Left ventricle myocardium superior (tissue), 1 donor: ENCODE measurements at places on chromosomes 16 and 17. TPM values are rescaled to one million over a fixed set of nuclear protein-coding genes. Genes with fewer than 3 reads are reported as not detected.

DNA sequence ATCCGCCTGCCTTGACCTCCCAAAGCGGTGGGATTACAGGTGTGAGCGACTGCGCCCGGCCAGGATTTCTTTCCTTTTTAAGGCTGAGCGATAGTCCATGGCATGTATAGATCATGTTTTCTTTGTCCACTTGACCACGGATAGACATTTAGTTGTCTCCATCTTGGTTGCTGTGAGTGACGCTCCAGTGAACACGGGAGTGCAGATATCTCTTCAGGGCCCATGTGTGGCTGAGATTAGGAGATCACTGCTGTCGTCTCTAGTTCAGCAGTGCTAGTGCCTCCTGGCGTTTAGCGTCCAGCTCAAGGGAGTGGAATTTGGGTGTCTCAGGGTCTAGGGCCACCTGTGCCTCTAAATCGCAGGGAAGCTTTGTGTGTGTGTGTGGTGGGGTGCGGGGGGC is 41.5 kb downstream of the ABCC1 start:
- no peak for DNase-seq

ZACN gene
- not detected for total RNA-seq

- DNase-seq = no peak
Observed at GRCh38 chr16:87160701-87161337, 156.4 kb downstream of the C16orf95 start.

PRDM7 gene
- not detected for total RNA-seq

- no peak for DNase-seq
Observed at GRCh38 chr16:65064131-65064530, 57.7 kb downstream of the CDH11 start.

TLCD2 gene
- 1.7 TPM for total RNA-seq

DNA sequence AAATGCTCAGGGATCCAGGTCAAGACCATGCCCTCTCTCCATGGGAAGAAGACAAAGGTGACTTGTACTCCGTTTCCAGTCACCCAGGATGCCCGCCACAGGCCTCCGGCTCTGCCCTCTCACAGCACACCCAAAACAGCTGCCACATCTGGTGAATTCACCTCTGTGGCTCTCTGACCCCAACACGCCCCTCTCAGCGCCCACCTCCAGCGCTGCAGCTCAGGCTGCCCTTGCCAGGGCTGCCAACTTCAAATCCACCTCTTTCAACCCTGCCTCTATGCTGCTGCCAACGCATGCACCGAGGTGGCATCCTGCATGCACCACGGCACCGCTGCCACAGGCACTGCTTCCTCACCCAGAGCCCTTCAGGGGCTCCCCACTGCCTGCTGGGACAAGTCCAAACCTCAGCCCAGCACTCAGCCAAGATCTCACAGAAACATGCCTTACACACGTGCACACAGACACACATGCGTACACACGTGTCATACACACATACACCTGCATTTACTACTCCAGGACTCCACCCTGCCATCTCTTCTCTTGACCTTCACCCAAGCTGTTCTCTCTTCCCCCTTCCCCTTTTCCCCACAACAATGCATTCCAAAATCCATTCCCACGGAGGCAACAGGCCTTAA is 7.5 kb downstream of the HID1 start:
- DNase-seq = no peak

GRCh38 chr17:5825717-5826330 is 241.5 kb upstream of the NLRP1 start:
- DNase-seq = no peak

SLFN14 gene
- total RNA-seq = not detected

GRCh38 chr17:1059131-1059795 is 62.3 kb downstream of the TIMM22 start:
- peak; percentile 25 for DNase-seq

DNA sequence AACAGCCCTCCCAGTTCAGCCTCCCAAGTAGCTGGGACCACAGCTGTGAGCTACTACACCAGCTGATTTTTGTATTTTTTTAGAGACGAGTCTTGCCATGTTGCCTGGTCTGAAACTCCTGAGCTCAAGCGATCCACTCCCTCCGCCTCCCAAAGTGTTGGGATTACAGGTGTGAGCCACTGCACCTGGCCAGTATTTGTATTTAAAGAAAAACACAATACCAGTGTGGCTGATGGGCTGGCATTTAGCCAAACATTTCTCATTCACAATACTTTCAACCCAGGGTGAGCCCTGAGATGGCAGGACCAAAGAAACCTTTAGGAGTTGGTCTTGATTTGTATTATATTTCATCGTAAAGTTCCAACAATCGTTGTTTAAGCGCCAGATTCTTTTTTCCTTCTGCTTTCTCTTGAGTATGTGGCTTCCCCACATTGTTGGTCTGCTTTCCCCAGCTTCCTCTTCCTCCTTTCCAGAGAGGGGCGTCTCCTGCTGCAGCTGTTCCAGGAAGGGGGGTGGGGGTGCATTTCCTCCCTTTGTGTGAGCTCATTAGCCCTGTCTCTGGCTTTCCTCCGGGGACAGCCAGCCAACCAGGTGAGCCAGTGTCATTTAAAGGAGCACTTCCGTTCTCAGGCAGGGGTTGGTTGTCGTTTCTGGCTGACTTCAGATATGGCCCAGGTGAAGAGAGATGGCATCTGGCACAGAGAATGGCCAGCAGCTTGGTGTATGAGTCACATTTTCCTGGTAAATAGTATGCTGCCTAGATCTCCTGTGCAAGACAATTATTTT is 79.9 kb downstream of the GPRC5B start:
- peak; percentile 65 for DNase-seq

STH gene
- not detected for total RNA-seq

DNA sequence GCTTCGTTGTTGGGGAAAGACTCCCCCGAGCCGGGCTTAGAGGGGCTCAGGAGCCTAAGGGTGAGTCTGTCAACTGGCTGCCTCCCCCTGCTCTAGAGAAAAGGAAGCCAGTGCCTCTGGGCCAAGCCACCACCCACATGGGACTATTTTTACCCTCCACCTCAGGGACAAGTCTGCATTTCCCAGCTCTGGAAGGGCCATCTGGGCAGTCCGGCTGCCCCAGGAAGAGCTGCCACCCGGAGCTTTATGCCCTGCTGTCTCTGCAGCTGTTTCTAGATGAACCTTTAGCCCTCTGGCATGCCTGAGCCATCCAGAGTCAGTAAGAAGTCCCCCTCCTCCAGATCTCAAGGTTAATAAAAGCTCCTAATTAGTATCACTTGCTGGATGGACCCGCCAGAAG is 5.3 kb upstream of the RPRML start:
- DNase-seq = peak; percentile 50

DNA sequence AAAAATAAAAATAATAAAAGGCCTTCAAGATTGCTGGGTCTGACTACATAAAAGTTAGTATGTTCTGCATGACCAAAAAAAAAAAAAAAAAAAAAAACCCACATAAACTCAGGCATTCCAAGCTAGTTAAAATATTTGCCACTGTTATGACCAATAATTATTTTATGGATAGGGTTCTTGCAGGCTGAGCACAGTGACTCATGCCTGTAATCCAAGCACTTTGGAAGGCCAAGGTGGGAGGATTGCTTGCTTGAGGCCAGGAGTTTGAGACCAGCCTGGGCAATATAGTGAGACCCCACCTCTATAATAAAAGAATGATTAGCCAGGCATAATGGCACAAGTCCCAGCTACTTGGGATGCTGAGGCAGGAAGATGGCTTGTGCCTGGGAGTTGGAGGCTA is 8.1 kb downstream of the SCNN1B start:
- DNase-seq = no peak

DNA sequence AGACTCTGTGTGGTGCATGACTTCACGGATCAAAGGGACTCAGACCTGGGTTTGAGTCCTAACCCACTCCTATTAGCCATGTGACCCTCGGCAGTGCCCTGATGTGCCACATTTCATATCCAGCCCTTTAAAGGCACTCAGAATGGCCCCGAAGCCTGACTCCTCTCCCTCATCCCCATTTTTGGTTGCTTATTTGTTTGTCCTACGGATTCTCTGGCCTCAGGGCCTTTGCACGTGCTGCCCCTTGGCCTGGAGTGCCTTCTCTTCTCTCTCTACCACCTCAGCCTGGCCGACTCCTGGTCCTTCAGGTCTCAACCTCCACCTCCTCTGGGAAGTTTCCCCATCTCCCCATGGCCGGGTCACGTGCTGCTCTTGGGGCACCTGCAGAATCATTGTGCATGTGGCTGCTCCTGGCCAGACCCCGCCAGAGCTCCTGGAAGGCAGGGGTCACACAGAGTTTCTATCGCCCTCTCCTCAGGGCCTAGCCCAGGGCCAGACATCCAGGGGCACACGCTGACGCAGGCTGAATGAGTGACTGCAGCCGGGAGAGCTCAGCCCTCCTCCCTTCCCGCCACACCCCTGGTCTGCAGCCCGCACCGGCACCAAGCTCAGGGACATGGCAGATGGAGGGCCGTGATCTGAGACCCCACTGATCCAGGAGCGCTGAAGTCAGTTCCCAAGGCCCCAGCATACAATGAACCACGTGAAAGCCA is 22.0 kb upstream of the CIBAR2 start:
- no peak for DNase-seq

- DNase-seq = no peak
Observed at GRCh38 chr16:23520500-23520899, 10.2 kb upstream of the GGA2 start.
